Mucosa of gallbladder (tissue), 1 donor: ENCODE measurements at places on chromosomes 16 and 17.

- DNase-seq, result no peak
Observed at GRCh38 chr17:17433000-17433703, 43.6 kb upstream of the MED9 start.

- peak; percentile 75 for DNase-seq
Observed at GRCh38 chr17:77391668-77392375, 251.1 kb downstream of the SEC14L1 start.

DNA sequence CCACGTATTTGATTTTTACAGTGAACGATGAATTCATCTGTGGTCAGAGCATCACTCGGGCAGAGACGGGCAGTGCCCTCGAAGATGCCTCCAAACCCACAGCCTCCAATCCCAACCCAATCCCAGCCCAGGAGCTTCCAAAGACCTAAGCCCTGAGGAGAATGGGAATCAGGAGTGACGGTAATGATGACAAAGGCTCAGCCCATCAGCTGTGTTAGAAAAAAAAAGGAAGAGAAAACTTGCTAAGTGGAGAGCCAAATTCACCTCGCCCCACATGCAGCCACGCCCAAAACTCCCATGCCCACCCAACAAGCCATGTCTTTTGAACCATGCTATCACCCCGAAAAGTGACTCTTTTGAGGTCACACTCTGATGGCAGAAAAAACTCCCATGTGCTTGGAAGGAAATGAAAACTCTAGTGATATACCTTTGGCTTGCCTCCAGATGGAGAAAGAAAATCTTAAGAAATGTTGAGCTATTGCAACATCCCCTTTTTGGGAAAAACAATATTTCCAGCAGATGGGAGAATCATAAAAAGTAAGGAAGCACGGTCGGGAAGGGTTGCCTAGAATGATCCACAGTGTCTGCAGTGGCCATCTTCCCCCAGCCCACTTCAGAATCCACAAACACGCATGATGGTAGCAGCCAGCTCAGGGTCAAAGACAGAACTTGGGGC lies 37.7 kb downstream of the XYLT1 start:
- DNase-seq, result no peak

DNA sequence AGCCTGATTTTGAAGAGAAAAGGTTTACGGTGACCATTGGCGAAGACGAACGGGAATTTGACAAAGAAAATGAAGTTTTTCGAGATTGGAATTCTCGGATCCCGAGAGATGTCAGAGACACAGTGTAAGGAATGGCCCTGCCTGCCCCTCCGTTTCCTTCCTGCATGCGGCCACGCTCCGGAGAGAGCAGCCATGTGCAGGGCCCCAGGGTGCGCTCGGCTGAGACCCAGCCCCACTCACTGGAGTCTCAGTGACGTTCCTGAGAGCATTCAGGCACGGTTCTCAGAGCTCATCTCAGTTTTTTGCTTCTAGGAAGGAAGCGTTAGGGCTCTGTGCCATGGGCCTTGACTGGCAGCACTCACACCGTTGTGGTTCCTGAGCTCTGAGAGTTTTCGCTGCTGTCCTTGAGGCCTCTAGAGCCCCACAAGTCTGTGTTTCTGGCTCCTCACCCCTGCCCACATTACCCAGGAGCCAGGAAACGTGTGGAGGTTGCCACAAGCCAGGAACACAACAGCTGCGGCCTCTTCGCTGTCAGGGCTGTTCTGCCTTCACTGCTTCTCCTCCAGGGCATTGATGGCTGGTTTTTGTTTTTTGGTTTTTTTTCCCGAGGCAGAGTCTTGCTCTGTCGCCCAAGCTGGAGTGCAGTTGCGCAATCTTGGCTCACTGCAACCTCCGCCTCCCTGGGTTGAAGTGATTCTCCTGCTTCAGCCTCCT lies 29.8 kb downstream of the ZC3H18 start:
- DNase-seq, result no peak

DNA sequence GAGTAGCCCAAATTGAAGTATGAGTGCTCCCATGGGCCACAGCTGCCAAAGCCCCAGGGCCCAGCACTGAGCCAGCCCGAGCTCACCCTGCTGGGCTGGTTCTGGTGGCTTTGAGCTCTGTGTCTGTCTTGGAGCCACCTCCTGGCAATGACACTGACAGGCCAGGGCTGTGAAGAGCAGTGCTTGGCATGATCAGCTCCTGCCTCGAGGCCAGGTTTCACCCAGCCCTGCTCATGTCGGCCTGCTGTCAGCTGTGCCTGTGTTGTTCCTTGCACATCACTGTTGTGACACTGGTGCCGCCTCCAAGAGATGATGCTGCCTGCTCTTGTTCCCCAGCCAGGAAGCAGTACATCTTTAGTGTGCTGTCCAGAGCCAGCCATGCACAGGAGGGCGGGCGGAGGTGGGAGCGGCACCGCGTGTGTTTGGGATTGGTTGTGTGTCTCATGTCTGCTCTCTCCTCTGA lies 26.0 kb downstream of the PLD6 start:
- DNase-seq, result no peak

- no peak for DNase-seq
Observed at GRCh38 chr17:64470625-64471024, 21.7 kb downstream of the MILR1 start.

GRCh38 chr16:85564277-85565051 lies 48.7 kb upstream of the GSE1 start:
- no peak for DNase-seq

DNA sequence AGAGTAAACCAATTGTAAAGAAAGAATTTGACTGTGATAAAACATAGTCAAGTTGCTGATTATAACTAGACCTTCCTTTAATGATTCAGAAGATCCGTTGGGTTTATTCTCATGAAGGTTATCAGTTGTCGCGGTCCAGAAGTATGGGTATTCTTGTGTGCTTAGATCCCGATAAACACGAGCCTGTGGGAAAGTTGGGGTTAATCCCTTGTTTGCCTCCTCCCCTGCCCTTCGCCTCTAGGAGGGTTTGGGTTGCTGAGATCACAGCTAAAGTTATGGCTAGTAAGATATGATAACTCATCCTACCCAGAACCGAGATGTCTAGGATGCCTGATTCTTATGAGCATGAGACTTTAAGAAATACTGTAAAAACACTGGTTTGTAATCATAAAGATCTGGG lies 66.8 kb downstream of the GPRC5B start:
- DNase-seq, result no peak
